HepG2 (cell line): ENCODE measurements at places on chromosomes 6 and 20.

DNA sequence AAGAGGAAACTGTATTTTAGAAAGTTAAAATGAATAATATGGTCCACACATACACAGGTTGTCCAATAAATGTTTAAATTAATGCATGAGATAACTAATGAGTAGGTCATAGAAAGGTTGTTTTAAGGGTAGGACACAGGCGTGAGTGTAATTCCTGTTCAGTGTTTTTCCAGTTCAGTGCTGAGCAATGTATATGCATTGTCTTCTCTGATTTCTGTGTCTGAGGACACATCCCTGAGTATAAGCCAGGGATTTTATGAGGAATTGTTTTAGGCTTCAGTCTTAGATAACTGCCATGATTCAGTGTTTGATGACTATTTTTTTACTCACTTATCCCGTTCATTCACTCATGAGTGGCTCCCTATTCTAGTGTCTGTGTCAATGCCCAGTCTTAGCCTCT, 298.5 kb upstream of the TBX18 start:
- H3K27me3 ChIP-seq = no peaks in the 10 kb centered on the region
- no peaks in the 10 kb centered on the region for H3K36me3 ChIP-seq
- no peak for DNase-seq
- H3K27ac ChIP-seq = no peak overlapping the region

DNA sequence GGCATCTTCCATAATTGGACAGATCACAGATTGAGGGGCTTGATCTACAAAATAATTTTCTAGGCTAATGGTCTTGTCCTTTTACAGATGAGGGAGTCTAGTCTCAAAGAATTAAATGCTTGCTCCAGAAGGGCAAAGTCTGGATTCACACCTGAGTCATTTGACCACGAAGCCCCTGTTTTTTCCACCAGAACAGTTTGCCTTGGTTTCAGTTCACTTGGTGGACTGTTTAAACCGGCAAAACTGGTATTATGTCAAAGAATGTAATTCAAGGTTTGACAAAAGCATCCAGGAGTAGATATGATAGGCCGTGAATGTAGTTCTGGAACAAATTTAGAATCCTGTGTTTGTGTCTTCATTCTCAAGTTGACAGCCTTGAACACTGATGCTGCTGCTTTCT, 3.3 kb downstream of the MYO6 start:
- no peaks in the 10 kb centered on the region for H3K27me3 ChIP-seq
- H3K27ac ChIP-seq = no peak overlapping the region
- peak; percentile 17 for DNase-seq
- H3K4me1 ChIP-seq = peaks cover 45% of the 10 kb centered on the region
- no peaks in the 10 kb centered on the region for H3K36me3 ChIP-seq

GRCh38 chr6:44183783-44184182, 25.2 kb downstream of the CAPN11 start:
- no peak overlapping the region for H3K4me3 ChIP-seq
- no peaks in the 10 kb centered on the region; the same call in 1 of the 2 replicates for H3K27me3 ChIP-seq
- no peak overlapping the region for H3K27ac ChIP-seq
- no peaks in the 10 kb centered on the region for H3K36me3 ChIP-seq

DNA sequence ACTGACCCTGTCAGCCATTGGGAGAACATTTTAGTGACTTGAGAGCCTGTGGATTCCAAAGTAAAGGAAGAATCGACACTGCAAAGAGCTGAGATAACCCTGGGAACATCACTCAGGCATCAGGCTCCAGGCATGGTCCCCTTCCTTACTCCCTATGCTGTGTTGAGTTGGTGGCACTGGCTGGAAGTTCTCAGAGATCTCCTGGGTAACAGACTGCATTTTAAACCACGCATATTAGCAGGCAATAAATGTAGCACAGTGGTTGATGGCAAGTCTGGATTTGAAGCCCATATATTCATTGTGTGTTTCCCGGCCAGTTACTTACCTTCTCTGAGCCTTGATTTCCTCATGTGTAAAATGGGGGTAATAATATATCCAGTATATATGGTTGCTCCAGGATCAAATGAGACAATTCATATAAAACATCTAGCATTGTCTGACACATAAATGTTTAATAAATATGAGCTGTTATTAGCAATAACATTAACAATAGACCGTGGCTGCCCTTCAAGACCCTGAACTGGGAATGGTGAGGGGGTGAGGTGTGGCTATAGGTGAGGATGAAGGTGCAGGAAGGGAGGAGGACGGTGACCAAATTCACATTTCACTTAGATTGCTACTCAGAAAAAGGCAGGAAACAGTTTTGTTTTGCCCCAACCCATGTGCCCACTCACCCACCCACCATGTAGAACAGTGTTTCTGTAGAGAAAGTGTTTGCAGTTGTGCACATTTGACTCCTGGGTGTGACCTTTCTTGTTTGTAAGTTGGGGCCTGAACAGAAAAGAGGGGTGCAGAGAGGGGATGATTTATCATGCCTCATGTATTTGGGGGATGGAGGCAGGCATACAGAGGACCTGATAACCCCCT, 2.1 kb downstream of the PLCG1 start:
- H3K36me3 ChIP-seq = peaks cover 8% of the 10 kb centered on the region
- peak overlapping the region; percentile 85 for H3K27ac ChIP-seq
- peak overlapping the region; percentile 85 for H3K4me3 ChIP-seq

DNA sequence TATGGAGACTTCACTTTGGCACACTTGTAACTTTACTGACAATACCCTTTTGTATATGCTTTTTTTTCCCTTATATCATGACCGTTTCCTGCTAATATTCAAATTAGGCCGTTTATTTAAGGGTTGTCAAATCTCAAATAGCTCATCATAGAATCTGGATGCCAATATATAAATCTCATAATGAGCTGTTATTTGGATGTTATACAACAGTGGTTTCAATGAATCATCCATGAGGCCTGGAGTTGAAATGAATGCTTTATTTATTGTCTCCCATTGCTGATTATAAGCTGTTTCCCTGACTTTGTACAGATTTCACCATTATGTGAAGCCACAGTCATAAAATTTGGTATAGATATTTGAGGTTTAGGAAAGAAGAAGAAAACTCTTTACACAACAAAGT, 256.1 kb downstream of the PLCB1 start:
- H3K27ac ChIP-seq = no peak overlapping the region
- peaks cover 35% of the 10 kb centered on the region for H3K4me1 ChIP-seq
- DNase-seq = no peak
- no peak overlapping the region for H3K4me3 ChIP-seq
- H3K36me3 ChIP-seq = no peaks in the 10 kb centered on the region
- no peaks in the 10 kb centered on the region for H3K27me3 ChIP-seq
